ENCODE measurements at places on chromosomes 12 and 14.

DNA sequence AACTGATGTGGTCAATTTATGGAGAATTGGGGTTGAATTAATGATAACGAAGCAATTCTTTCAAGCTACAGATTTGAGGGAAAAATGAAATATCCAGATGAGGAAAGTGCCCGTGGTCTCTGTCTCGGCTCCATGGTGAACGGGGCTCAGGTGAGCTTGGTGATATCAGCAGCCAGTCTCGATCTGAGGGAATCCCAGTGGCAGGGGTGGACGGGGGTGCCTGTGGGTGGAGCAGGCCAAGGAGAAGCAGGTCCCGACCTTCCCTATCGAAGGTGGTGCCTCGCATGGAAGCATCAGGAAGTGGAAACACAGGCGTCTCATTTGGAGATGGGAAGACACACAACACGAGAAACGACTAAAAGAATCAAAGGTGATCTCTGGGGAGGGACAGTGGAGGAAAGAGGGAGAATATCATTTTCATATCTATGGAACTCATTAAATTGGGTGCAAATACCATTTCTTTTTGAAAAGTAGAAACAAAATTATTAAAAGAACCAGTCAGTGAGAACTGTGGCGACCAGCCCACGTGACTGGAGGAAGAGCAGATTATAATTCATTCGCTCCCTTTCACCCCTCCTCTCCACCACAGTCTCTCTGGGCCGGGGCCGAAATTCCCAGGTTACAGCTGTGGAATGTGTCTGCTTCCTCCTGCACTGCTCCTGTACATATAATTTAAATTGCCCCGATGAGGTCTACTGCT, 354.3 kb upstream of the SFSWAP start:
- DNase-seq = no peak

DNA sequence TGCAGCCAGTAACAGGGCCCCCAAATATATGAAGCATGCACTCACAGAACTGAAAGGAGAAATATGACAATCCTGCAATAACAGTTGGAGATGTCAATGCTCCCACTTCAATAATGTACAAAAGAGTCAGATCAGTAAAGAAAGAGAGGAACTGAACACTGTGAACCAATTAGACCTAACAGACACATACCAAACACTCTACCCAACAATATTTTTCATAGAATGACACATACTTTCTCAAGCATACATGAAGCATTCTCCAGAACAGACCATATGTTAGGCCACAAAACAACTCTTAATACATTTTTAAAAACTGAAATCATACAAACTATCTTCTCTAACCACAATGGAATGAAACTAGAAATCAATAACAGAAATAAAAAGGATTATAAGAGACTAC, 80.2 kb downstream of the ELK3 start:
- DNase-seq = no peak

DNA sequence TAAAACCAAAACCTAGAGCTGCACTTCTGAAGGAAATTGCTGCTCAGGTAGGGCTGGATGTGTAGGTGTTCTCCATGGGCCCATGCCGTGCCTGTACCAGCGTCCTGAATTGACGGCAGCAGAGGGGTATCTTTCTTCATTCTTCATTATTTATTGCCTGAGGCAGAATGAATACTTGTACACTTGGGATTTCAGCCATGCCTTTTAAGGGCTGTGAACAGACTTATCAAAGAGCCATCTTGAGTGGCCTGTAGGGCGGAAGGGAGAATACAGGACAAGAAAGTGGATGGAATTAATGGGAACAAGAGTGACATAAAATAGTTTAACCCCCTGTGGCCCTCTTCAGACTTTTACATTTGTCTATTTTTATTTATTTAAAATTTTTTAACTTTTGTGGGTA, 61.4 kb downstream of the RASSF3 start:
- no peak for DNase-seq

GRCh38 chr12:112370868-112371510, 11.2 kb downstream of the HECTD4 start:
- no peak for DNase-seq

DNA sequence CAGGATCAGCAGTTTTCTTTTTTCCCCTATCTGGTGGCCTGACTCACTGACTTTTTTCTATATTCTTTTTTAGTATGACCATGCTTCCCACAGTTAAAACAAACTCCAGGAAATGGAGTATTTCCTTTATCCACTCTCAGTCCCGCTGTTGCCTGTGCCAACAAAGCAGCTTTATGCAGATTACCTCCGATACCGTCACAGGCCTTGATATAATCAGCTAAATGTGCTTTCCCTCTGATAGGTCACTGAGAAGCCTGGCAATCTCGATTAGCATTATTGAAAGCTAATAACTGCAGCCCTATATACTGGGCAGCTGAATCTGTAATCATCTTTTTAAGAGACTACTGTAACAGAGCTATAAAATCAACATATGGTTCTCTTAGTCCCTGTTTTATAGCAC, 243.6 kb downstream of the KIF21A start:
- peak; percentile 42 for DNase-seq

DNA sequence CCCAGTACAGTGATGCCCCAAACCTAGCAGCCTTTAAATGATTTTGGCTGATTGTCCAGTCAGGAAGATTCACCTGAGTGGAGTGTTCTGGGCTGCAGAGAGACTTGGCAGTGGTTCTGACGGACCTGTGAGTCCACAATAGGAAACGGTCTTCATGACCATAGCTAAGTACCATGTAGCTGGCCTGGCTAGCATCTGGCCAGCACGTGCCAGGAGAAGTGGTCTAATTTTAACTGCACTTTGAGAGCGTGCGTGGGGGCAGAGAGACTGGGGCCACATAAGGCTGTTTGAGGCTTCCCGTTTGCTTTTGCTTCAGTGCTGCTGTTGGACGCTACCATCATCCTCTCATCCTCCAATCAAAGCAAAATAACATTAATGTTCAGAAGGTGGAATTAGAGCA, 54.7 kb downstream of the PPM1A start:
- DNase-seq = no peak

GRCh38 chr12:27237790-27238771, 6.0 kb upstream of the STK38L start:
- DNase-seq = peak; percentile 36

DNA sequence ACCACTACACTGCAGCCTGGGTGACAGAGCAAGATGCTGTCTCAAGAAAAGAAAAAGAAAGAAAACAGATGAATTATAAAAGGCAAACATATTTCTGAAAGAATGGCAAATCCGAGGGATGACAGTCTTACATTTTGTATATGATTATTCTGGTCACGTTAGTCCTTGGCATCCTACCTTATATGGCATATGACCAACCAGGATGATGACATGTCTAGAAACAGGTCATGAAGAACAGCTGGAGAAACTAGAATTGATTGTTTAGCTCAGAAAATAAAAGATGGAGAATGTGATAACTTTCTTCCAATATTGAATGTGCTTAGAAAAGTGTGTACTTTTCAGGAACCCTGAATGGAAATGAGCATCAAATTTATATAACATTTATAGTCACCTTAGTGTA, 19.2 kb downstream of the SLC2A14 start:
- no peak for DNase-seq

GRCh38 chr12:56530390-56531055, 8.9 kb downstream of the RBMS2 start:
- DNase-seq = no peak

- DNase-seq = peak; percentile 49
Observed at GRCh38 chr12:49763006-49763591, 21.7 kb downstream of the TMBIM6 start.

DNA sequence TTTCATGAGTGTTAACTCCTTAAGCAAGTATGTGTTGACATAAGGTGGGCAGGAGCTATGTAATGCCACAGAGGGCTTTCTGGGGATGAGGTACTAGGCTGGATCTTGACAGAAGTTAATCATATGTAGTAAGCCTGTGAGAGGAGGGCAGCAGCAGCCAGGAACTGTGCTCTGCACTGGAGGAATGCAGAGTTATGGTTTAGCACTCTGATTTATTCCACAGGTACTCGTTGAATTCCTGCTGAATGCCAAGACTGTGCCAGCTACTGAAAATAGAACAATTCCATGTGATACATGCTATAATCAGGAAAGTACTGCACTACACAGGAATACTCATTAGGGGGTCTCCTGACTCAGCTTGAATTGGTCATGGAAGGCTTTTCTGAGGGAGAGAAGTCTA, 58.7 kb downstream of the SUSD6 start:
- no peak for DNase-seq

DNA sequence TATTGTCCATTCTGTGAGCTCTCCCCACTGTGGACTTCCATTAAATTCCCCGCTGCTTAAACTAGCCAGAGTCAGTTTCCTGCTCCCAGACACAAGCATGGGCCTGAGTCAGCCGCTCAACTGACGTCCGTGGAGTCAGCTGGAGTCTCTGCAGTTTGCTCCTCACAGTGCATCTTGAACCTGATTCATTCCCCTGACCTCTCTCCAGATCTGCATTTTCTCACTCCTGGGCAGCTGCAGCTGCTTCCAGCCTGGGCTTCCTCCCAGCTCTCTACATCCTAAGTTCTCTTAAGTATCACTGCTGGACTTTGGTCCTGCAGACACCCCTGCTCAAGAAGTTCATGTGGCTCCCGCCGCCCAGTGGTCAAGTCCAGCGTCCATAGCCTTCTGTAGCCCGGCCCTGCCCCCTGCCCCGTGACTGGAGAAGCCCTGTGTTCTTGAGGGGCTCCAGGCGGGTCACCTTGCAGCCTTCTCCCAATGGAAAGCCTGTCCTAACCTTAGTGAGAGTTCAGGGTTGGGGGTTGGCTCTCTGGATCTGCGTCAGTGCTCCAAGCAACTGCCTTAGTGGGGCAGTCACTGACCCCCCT, 20.0 kb downstream of the NFKBIA start:
- DNase-seq = peak; percentile 42

- DNase-seq = no peak
Observed at GRCh38 chr14:54629183-54629582, 62.3 kb downstream of the SAMD4A start.
